Testis (tissue), 5 donors: ENCODE measurements at places on chromosomes 1 and 21. TPM values are rescaled to one million over a fixed set of nuclear protein-coding genes. Genes with fewer than 3 reads are reported as not detected.

Gene OLIG2
- not detected for total RNA-seq

DNA sequence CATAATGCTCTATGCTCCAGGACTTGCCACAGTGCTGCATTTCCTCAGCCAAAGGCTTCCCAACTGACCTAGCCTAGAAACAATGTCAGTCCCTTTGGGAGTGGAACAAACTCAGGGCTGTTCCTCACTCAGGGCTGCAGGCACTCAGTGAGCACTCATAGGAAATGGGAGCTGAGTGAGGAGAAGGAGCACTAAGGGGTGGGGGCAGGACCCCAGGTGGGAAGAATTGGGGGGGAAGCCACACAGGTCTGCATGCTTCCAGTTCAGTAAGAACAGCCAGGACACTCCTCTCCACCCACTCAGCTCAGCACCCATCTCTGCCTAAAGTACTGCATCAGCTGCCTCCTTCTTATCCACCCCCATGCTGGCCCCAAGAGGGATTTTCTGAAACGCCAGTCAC lies 7.3 kb upstream of the SLC5A9 start:
- peaks cover 14% of the 10 kb centered on the region for H3K4me1 ChIP-seq
- H3K36me3 ChIP-seq: no peaks in the 10 kb centered on the region
- no peak for DNase-seq
- no peak overlapping the region for H3K4me3 ChIP-seq
- H3K27ac ChIP-seq: no peak overlapping the region
- H3K27me3 ChIP-seq: no peaks in the 10 kb centered on the region

Gene RPL5
- total RNA-seq: 899 TPM

GRCh38 chr1:236120721-236121153 lies 21.6 kb upstream of the GPR137B start:
- H3K27me3 ChIP-seq: no peaks in the 10 kb centered on the region
- DNase-seq: no peak
- H3K36me3 ChIP-seq: no peaks in the 10 kb centered on the region

DNA sequence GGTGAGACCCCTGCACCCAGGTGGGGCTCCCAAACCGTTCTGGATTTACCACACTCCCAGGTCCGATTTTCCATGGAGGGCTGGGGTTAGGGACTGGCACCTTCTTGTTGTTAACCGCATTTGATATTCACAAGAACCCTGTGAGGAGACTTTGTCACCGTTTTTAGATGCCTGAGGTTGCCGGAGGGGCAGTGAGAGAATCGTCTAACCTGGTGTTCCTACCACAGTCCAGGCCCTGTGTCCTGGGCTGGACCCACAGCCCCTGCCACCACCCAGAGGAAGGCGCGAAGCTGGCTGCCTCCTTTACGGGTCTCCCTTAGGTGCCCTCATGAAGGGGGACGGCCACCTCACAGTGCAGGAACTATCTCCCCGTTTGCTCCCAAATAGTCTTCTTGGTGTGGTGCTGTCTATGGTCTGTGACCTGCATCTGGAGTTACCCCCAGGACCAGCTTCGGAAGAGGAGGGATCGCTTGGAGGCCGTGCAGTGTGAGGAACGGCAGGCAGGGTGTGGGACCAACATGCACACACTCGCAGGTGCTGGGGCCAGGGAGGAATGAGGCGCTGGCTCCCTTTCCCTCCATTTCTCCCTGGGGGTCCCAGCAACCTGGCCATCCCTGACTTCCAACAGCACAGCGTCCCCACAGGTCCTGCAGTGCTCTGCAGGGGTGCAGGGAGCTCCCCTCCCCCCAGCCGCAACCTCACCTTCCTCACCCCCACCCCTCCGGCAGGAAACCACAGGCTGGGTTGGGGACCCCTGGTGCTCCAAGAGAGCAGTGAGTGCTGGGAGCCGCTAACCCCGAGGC lies 7.0 kb downstream of the SIM2 start:
- no peak for DNase-seq
- no peak overlapping the region for H3K27ac ChIP-seq
- H3K27me3 ChIP-seq: no peaks in the 10 kb centered on the region
- no peak overlapping the region for H3K4me3 ChIP-seq
- H3K4me1 ChIP-seq: peaks cover 14% of the 10 kb centered on the region
- no peaks in the 10 kb centered on the region for H3K36me3 ChIP-seq

Gene COL9A2
- 5.1 TPM for total RNA-seq

Gene HSF2BP
- total RNA-seq: 36.3 TPM

DNA sequence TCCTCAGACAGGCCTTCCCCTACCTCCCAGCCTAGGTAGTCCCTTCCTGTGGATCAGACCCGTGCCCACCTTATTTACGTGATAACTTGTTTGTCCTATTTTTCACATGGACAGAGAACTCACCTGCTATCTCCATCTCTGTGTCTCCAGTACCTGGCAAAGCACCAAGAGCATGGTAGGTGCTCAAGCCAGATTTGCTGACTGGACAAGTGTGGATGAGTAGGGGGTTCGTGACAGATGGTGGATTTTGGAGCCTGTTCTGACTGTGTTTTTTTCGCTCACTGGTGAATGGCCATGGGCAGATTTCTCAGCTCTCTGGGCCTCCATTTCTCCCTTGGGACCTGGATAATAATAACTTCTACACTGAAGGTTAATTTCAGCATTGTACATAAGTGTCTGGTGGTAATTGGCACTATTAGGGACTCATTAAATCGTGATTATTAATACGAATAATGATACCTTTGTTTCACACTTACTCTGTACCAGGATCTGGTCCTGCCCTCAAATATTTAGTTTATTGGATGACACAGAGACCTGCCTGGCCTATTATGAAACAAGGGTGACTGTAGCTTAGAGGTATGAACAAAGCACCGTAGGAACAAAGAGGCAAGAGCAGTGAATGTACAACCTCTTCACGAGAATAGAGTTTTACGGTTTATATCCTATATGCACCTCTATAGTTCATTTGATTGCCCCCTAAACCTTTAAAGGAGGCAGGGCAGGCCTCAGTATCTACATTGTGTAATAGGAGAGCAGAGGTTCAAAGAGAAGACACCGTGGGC lies 24.5 kb upstream of the SLC26A9 start:
- no peaks in the 10 kb centered on the region for H3K36me3 ChIP-seq
- no peaks in the 10 kb centered on the region for H3K4me1 ChIP-seq
- DNase-seq: no peak
- H3K4me3 ChIP-seq: no peak overlapping the region
- no peaks in the 10 kb centered on the region for H3K27me3 ChIP-seq
- H3K27ac ChIP-seq: no peak overlapping the region
